ENCODE measurements at places on chromosomes 12 and 14.

DNA sequence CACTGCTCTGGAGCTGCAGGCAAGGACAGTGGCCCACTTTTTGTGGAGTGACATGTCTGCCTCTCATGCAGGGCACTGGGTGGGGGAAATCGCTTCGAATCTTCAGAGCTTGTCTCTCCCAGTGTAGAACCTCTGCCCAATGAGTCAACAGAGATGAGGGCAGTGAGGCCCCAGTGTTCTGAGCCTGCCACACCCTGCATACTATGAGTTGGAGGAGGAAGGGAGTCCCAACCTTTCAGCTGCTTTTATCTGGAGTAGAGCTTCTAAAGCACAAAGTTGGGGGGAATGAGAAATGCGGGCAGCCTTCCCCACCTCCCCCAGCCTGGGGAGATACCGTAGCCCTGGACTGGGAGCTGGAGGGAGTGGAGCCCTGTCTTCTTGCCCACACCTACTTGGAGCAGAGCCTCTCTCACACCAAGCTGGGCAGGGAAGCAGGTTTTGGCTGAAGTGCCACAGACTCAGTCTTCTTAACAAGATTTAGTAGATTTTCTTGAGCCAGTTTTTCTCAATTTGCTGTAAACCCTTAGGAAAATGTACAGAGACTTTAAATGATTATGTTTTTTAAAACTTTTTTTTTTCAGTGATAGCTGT is 159.1 kb downstream of the ADGRD1 start:
- DNase-seq, result no peak

DNA sequence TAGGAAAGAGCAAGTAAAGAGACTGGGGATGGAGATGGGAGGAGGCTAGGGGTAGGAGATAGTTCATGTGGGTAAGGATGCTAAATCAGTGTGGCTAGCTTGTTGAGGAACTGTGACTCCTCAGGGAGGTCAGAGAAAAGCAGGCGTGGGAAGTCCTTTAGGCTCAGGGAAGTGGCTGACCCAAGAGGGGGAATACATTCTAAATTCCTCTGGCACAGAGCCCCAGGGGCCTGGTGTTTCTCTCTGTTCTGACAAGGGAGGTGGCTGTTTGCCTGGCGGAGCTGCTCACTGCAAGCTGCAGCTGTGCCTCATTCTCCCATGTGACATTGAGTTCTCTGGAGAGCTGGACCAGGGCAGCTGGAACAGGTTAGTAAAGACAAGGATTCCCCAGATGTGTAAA is 152.2 kb upstream of the SLC38A2 start:
- DNase-seq, result peak; percentile 84

DNA sequence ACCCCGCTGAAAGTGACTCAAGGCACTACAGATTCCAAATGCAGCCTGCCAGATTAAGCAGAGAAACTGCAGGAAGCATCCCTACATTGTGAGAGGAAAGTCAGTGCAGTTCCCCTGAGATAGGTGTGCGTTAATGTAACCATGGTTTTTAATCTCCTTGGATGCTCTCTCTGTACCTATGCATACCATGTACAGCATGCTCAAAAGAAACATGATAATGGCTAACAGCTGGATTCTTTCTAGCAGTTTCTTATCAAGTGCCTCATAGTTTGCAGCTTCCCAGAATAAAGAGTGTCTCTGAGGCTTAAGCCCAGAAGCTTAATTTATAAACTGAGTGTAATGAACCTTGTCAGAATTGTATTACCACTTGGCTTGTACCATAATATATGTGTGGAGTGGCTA is 17.1 kb upstream of the MDM1 start:
- no peak for DNase-seq

DNA sequence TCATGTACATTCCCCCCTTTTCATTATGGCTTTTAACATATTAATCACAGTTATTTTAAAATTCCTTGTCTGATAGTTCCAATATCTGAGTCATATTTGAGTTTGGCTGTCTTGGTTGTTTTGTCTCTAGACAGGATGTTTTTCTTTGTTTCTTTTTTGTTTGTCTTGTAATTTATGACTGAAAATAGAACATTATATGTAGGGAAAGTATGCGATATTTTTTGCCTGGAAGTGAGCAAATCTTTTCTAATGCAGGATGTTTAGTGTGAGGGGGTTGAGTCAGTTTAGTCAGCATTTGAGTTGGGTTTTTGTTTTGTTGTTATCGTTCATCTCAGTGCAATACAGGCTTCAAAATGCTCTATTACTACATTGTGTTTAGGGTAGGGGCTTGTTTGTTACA is 239.7 kb downstream of the SNAPC1 start:
- no peak for DNase-seq

- DNase-seq, result no peak
These were observed 17.4 kb downstream of the FAM181A start for GRCh38 chr14:93944348-93945069.

DNA sequence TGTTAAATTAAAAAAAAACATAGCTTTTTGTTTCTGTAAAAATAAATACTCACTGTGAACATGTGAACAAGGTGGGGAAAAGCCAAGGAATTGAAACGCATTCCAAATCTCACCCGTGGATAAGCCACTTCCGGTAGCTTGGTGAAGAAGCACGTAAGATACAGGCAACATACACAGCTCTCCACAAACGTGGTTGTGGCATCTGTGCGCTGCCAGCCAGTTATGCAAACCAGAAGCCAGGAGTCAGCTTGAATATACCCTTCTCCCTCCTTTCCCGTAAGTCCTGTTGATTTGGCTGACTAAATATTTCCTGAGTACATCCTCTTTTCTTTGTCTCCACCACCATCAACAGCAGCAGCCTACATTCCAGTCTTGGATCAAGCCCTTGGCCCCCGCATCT is 486.2 kb downstream of the VRK1 start:
- DNase-seq, result no peak

Measured in tibial artery (tissue), 4 donors.